Stimulated activated CD4-positive, alpha-beta T cell treated with anti-CD3 and anti-CD28 coated beads, Interleukin-4, amount 100 ng/mL, for 4 hours (primary cell): ENCODE measurements at places on chromosomes 7 and 10.
A peak's percentile ranks its signal among the peaks of the same experiment; 100 is the strongest.

DNA sequence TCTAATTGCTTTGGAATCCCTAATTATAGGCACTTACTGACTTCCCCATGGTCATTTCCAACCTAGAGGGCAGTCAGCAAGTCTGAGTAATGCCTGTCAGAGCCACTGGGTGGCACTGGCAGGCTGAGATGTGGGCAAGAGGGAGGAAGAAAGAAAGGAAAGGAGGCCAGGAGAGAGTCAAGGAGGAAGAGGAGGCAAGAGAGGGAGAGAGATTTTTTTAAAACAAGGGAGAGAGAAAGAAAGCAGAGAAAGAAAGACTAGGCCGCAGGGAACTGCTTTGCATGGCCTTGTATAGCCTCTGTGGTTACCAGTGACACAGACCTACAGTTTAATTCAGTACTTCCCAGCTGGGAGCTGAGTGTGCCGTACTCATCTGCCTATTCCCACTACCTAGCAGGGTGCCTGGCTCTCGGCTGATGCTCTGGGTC is 210.4 kb upstream of the ADO start:
- peak; percentile 48 for DNase-seq

- no peak for DNase-seq
Measured at GRCh38 chr10:133391761-133392518, 2.0 kb upstream of the MTG1 start.

- no peak for DNase-seq
Measured at GRCh38 chr10:52191049-52191448, 123.0 kb upstream of the DKK1 start.

GRCh38 chr7:2583798-2584580 is 25.2 kb downstream of the IQCE start:
- DNase-seq = no peak

DNA sequence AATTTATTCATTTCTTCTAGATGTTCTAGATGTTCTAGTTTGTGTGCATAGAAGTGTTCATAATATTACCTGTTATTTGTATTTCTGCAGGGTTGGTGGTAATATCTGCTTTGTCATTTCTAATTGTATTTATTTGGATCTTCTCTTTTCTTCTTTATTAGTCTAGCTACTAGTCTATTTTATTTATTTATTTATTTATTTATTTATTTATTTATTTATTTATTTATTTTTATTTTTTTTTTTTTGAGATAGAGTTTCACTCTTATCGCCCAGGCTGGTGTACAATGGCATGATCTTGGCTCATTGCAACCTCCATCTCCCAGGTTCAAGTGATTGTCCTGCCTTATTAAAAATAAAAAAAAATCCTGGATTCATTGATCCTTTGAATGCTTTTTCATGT is 114.8 kb upstream of the THSD7A start:
- DNase-seq = no peak

GRCh38 chr7:113099284-113099919 is 12.8 kb upstream of the GPR85 start:
- no peak for DNase-seq
